ENCODE measurements at places on chromosomes 2 and 18.

DNA sequence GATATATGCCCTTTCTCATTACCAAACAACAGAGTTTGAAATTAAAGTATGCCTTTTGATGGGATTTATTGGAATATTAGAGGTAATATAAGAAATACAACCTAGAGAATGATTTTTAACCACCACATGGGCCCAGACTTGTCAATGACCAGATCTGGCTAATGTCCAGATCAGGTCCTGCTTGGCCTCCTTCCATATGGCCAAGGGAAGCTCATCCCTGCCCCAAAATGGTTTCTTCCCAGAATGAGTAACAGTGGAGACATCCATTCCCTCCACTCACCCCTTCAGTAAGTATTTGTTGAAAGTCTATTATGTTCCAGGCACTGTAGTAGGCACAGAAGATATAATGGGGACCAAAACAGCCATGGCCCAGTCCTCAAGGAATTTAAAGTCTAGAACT lies 54.9 kb downstream of the ANTXR1 start:
- DNase-seq: no peak

DNA sequence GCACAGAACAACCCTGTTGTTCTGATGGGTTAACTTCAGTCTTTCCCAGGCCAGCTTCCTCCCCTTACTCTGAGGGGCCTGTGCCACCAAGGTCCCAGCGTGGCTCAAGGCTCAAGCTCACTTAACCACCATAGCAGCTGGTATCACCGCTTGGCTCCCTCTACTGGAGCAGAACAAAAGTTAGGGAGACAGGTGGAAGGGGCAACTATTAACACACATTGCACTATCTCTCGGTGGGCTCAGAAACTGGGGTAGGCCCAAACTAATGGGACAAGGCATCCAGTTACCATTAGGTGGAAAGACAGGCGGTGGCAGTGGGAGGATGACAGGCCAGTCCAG lies 88.7 kb upstream of the ATL2 start:
- DNase-seq: peak; percentile 38

GRCh38 chr2:210517264-210517663 lies 39.1 kb upstream of the CPS1 start:
- no peak for DNase-seq

GRCh38 chr2:46135958-46136357 lies 161.2 kb upstream of the EPAS1 start:
- DNase-seq: no peak

DNA sequence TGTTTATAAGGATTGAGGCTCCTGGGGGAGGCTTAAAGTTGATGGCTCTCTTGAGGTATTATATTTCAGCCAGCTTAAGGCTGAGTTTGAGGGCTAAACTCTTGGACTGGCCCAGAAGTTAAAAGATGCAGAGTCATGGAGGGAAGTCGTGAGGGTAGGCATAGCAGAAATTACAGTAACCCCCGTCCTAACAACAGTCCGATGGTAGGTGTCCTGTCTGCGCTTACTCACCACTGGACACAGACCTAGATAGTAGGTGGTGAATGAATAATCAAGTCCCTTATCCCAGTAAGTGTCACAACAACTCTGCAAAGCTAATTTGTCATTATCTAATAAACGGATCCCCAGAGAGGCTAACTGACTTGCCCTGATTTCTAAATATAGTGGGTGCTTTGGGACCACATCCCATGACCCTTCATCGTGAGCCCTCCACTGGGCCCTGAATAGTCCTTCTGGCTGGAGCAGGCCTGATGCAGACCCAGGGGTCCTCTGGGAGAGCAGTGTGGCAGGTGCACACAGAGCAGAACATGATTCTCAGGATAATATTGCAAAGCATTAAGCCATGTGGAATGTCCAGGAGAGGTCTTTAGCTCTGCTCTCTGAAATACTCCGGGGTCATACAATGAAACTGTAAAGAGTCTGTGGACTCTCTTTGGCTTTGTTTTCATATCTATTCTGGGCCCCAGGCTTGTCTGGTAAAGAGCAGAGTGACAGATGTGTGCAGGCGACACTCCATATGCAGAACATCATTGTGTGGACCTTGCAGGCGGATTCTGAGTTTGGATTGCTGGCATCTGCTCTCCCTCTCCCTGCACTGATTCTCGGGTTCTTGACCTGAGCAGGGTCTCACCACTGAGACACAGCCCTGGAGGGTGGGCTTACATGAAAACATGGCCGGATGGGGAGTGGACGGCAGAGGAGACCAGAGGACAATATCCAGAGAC lies 98.1 kb downstream of the RNF144A start:
- DNase-seq: no peak

GRCh38 chr2:30439879-30440278 lies 7.2 kb upstream of the LCLAT1 start:
- no peak for DNase-seq

GRCh38 chr2:138500592-138501424 lies 762 bp upstream of the SPOPL start:
- no peak for DNase-seq
